ENCODE measurements at places on chromosomes 1 and 21.

DNA sequence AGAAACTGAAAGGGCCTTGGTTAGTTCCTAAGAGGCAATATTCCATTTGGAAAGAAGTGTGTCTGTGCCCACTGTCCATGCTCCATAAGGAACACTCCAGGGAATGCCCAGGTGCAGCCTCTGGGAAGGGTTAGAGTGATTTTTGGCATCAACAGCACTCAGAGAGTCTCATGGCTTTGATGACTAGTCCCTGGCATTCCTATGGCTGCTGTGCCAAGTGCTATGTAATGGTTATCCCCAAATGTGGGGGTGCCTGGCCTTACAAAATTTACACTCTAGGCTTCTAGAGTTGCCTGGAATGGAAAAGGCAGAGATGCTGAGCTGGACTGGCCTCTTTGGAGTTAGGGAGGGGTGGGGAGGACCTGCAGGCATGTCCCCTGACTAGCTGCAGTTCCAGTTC is 75.0 kb upstream of the BCAR3 start:
- DNase-seq = no peak

DNA sequence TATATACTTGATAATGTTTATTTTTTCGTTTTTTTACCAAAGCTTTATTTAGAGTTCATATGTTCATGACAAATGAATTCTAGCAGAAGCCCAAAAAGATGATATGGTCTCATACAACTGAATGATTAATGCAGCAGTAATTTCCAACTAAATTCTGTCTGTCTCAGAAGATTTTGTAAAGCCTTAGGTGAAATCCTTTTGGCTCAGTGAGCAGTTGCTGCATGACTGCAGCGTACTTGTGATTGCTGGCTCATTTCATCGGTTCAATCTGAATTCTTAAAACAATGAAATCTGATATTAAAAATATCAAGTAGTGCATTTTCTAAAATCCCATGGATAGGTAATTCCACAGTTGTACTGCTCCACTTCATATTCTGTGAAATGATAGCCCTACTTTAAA is 73.2 kb downstream of the AK5 start:
- DNase-seq = no peak

DNA sequence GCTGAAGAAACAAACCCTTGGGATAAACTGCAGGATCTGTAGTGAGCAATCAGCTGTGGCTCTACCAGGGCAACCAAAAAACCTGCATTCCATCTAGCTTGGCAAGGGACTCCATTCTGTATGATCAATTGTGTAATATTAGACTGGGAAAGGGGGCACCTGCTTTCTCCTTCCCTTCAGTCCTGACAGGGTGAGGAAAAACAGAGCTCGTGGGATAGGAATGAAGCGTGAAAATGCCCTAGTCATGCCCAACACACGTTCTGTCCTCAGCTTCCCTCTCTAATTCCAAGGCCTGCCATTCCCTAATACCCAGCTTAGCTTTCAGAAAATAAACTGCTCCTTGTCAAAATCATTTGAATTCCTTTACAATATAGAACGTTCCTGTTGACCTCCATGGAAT is 442.3 kb downstream of the PLPP3 start:
- no peak for DNase-seq

DNA sequence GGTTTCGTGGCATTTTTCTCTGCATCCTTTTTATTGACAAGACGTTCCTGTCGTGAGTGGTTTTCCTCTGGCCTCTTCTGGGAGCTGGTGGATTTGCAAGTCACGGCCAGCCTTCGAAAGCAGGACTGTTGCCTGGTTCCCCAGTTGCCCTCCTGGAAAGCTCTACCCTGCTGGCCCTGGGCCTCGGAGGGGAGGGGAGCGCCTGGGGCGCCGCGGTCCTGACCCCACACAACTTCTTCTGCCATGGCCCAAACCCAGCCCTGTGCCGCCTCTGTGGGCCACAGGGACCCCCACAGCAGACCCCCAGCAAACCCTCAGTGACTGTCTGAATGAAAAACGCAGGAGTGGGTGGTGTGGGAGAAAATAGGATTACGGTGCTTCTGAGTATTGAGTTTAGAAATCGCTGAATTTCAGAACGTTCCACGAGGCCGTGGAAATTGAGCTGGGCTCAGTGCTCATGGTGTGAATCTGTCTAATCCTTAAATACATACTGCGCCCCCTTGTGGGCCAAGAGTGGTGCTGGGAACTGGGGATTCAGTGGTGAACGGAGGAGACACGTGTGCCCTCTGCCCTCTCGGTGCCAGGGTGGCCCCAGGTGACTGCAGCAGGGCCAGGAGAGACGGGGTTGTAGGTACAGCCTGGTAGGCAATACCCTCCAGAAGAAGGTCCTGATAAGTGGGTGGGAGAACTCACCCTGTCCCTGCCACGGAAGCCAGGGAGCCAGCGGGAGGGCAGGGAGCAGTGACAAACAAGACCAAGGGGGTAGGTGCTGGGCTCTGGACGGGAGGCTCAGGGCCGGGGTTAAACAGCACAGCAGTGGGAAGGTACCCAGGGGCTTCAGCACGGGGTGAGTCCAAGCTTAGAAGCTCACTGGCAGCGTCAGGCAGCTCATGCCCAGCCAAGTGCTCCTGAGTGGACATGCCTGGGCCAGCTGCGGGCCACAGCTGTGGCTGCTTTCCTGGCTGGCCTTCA is 101.2 kb upstream of the COL6A1 start:
- peak; percentile 55 for DNase-seq

- DNase-seq = peak; percentile 48
Observed at GRCh38 chr1:44035726-44036408, 4.6 kb upstream of the SLC6A9 start.

DNA sequence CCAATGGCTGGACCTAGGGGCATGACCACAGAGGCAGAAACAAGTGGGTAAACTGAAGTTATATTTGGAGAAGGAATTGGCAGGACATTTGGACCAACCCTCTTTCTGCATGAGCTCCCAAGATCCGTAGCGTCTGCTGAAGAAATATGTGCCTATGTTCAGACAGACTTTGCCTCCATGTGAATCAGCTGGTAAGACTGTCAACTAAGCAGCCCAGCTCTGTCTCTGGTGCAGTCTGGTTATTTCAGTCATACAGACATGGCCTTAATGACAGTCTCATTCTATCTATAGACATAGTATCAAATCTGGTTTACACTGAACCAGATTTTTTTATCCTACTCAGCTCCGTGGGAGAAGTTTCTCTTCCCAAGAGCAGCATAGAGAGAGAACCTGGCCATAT is 63.1 kb upstream of the PBX1 start:
- no peak for DNase-seq

- DNase-seq = no peak
Observed at GRCh38 chr1:173241528-173242347, 34.6 kb upstream of the TNFSF4 start.

DNA sequence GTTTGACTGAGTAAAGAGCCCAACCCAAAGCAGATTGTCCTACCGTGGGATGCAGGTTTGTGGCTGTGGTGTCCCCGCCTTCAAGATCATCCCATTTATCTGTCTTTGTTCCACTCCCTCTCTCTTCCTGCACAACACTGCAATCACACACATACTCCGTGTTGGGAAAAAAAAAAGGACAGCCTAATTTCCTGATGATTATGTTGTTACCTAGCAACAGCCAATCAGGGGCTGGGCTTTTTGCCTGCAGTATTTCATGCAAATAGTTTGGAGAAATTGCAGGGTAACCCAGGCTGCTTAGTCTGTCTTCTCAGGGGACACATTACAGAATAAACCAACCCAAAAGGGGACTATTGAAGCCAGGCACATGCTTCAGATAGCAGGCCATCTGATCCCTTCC is 38.3 kb downstream of the PHC2 start:
- no peak for DNase-seq

DNA sequence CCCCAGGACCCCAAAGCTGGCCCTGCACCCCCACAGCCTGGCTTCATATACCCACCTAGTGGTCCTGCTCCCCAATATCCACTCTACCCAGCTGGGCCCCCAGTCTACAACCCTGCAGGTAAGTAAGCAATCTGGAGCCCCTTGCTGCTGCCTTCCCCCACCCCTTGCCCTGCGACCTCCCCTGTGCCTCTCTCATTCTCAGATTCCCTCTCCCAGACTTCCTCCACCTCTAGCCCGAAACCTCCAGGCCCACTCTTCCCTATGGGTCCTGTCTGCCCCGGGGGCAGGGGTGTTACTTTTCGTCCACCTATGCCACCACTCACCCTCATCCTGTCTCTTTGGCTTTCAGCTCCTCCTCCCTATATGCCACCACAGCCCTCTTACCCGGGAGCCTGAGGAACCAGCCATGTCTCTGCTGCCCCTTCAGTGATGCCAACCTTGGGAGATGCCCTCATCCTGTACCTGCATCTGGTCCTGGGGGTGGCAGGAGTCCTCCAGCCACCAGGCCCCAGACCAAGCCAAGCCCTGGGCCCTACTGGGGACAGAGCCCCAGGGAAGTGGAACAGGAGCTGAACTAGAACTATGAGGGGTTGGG is 2.9 kb downstream of the SHISA4 start:
- no peak for DNase-seq
